ENCODE measurements at places on chromosomes 16 and 17.

GRCh38 chr16:2768403-2769089, 8.5 kb downstream of the ELOB start:
- DNase-seq: no peak

- DNase-seq: no peak
Measured at GRCh38 chr17:35146214-35146833, 1.3 kb upstream of the UNC45B start.

DNA sequence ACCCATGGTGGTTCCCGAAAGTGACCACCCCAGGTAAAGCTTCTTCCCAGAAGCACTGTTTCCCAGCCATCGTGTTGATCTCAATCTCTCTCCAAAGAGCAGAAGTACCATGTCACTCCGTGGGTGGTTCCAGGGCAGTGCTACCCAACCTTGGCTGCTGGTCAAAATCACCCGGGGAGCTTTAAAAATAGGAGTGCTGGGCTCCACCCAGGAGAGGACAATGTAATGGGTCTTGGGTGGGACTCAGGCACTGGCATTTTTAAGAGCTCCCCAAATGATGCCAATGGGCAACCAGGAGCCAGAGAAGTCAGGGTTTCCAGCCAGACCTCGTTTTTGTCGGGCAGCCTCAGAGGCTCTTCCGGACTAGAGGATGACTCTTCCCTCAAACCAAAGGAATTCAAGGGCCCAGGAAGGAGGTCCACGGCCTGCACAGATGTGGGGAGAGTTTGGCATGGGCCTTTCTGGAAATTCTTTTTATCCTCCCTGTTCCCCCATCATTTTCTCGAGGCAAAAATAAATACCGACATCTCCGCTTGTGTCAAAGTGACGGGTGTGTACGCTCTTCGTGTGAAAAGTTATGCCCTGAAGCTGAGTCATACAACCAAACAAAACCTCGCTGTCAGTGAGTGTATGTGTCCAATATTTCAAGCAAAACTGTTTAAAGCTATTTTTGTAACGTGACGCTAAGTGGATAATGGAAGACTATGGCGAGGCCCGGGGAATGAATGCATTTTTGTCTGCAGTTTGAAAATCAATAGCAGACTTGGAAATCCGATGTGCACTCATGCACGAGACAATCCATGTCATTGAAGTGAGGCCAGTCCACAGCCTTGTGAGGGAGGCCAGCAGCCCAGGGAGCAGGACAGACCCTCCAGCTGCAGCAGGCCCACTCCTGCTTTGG, 364.1 kb downstream of the FOXL1 start:
- DNase-seq: peak; percentile 84

- DNase-seq: no peak
Measured at GRCh38 chr16:86484240-86484639, 26.1 kb upstream of the FOXF1 start.

GRCh38 chr17:78817123-78817522, 23.5 kb downstream of the USP36 start:
- DNase-seq: no peak

- peak; percentile 71 for DNase-seq
Measured at GRCh38 chr17:47205419-47205963, 3.7 kb upstream of the MYL4 start.

GRCh38 chr17:81593105-81593871, 41.1 kb upstream of the FAAP100 start:
- DNase-seq: no peak

DNA sequence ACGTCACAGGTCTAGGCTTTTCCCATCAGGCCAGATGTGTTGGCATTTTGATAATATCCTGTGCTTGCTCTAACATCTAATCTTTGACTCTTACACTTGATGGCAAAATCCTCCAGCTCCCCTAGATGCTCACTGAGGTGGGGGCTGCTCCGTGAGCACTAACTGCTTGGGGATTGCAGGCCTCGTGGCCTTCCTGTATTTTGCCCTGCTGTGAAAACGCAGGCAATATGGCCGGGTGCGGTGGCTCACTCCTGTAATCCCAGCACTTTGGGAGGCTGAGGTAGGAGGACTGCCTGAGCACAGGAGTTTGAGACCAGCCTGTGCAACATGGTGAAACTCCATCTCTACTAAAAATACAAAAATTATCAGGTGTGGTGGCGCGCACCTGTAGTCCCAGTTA, 9.7 kb upstream of the MLKL start:
- DNase-seq: no peak

DNA sequence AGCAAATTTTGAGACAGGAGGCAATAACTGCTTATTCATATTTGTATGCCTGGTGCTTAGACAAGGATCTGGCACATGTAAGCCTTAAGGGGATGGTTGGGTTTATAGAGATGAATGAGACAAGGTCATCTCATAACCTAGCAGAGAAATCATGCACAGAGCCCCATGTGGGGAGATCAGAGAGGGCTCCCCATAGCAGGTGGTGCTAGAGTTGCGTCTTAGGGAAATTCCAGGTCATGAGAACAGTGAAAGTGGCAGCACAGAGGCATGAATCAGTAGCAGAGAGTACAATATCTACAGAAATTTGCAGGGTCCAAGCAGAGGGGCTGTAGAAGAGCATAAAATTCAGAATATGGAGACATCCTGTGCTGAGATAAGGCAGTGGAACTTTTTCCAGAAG, 57.3 kb downstream of the SLC6A2 start:
- DNase-seq: no peak

DNA sequence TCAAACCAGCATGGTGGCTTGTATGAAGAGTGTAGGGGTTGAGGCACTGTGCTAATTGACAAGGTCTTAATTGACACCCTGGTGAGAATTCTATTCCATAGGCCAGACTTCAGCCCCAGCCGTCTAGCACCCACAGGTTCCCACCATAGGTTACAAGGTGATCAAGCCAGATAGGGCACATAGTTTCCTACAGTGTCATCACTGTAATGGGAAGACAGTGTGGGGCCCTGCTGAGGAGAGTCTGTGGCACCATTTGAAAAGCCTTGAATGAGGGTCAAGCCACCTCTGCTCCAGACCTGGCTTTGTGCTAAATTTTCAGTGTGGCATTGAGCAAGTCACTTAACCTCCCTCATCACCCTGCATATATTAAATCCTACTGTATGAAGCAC, 36.2 kb downstream of the YPEL2 start:
- DNase-seq: no peak

DNA sequence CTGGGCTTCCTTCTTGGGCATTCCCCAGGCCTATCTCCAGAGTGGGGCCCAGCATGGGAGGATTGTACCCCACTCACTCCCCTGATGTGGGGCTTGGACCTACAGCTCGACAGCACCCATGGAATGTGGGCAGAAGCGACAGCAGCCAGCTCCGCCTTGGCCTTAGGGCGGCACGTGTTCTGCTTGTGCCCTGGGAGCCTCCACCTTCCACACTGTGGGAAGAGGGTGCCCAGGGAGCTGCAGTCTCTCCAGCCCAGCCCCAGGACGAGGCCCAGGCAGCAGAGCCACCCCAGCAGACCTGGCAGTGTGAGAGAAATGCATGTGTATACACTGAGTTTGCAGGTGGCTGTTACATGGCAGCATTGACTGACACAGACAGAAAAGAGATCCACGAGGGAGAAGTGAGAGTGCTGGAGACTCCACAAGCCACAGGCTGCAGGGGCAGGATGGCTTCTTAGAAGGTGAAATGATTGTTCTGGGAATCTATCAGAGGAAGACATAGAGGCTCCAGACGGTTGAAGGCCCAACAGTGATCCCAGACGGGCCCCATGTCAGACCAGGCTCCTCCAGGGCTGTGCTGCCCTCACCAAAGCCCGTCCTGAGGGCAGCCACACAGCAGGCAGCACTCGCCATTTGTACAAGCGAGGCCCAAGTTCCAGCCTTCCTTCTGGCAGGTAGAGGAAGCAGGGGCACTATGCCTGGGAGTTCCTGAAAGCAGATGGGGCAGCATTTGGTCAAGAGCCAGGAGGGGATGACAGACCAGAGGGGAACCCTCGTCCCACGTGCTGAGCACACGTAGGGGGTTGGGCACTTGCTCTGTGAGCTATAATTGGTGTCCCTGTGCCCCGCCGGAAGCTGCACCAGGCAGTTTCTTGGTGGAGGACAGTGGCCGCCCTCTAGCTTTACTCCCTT, 2.8 kb upstream of the DNASE1 start:
- no peak for DNase-seq

GRCh38 chr16:13873835-13874438, 46.0 kb upstream of the ERCC4 start:
- peak; percentile 9 for DNase-seq

- peak; percentile 16 for DNase-seq
Measured at GRCh38 chr16:65634291-65634690, 512.4 kb upstream of the CDH11 start.
